Renal cortex interstitium (tissue), 15 donors: ENCODE measurements at places on chromosomes 16 and 17.

- no peak for DNase-seq
These were observed 163.7 kb upstream of the CHMP6 start for GRCh38 chr17:80827646-80828643.

DNA sequence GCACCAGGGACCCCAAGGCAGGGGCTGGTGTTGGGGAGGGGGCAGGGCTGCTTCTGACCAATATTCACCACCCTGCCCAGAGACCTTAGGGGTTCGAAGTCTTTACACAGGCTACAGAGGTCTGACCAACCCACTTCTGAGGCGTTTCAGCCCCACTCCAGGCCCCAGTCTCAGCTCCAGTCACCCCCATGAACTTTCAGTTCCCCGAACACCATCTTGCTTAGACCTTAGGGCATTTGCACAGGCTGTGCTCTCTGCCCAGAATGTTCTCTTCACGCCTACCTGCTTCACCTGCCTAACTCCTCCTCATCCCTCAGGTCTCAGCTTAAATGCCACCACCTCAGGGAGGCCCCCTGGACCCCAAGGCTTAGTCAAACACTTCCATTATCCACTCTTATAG lies 25.8 kb upstream of the CPNE2 start:
- DNase-seq = no peak

GRCh38 chr17:35774499-35774898 lies 13.8 kb downstream of the C17orf50 start:
- DNase-seq = no peak

- DNase-seq = no peak
These were observed 875 bp downstream of the PRKCB start for GRCh38 chr16:23836404-23837311.

- no peak for DNase-seq
These were observed 204.9 kb upstream of the KCNJ16 start for GRCh38 chr17:69870091-69870530.

- no peak for DNase-seq
These were observed 50.9 kb downstream of the ENGASE start for GRCh38 chr17:79125503-79125902.

GRCh38 chr17:17823433-17824118 lies 13.2 kb downstream of the SREBF1 start:
- DNase-seq = peak; percentile 78

DNA sequence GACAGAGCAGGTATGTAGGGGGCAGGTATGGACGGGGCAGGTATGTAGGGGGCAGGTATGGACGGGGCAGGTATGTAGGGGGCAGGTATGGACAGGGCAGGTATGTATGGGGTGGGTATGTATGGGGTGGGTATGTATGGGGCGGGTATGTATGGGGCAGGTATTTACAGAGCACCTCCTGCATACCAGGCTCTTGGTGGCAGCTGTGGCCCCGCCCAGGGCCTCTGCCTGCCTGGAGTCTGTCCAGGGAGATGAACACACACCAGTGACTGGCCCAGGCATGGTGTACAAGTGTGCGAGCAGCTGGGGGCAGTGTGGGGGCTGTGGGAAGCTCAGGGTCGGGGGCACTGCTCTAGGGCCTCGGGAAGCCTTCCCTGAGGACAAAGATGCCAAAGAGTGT lies 4.4 kb downstream of the RPL3L start:
- no peak for DNase-seq

DNA sequence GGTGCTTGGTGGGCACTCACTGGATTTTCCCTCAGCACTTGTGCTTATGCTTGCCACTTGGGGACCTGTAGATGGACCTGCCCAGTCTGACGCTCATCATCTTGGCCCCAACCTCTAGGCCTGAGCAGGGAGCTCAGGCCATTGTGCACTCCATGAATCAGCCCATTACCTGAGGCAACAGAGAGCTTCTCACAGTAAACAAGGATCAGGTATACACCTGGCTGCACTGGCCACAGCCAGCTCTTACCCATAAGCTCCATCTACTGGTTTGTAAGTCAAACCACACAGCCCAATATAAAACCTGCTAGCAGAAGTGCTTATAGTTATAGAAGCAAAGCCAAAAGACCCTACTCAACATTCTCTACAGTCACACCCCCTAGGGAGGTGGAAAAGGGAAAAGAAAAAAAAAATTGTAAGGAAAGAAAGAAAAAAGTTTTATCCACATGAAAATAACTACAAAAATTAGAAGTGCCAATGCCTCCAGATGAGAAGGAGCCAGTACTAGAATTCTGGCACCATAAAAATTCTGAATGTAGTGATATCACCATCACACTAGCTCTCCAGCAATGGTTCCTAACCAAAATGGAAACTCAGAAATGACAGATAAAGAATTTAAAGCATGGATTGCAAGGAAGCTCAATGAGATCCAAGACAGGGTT lies 87.8 kb upstream of the CDH5 start:
- DNase-seq = no peak

DNA sequence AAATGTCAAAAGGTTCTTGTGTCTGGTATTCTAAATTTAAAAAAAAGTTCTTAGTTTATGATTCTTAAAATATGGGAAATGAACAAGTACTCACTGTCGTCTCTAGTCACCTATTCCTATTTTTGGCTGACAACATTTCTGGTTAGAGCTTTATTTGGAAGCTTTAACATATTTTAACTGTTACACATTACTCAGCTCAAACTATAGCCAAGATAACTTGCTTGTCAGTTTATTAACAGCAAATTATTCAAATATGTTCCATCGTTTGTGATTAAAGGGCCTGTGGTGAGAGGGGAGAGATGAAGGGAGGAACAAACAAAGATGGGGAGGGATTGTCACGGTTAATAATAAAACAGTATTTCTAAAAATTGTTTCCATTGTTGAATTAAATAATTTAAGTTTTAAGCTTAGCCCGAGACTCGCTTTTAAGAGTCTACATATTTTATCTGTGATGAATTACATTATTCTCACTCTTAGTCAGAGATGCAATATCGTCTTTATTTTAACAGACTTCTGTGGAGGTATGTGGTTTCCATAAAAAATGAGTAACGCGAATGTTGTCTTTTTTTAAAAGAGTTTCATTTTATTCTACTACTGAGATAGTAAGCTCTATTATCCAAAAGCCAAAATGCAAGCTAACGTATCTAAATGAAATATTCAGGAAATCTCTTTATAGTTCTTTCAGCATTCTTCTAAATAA lies 321.9 kb upstream of the PMFBP1 start:
- DNase-seq = no peak

- no peak for DNase-seq
These were observed 25.6 kb upstream of the PABPN1L start for GRCh38 chr16:88892065-88892464.
